ENCODE measurements at places on chromosomes 4 and X. TPM values are rescaled to one million over a fixed set of nuclear protein-coding genes. Genes with fewer than 3 reads are reported as not detected.
A peak's percentile ranks its signal among the peaks of the same experiment; 100 is the strongest.

DNA sequence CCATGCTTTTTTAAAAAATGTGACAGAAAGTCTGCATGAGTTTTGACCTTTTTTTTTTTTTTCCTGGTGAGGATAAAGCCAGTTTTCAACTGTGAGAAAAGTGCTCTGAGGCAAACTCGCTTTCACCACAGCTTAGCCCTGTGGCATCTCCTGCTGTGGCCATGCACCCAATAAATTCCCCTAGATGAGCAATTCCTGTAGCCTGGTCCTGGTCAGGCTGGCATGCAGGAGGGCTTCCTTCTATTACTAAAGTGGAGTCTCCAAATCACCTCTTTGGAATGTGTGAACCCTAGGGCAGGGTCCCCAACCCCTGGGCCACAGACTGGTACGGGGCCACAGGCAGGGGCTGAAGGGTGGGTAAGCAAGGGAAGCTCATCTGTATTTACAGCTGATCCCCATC, 265.4 kb downstream of the RAPGEF2 start:
- DNase-seq = peak; percentile 84

Gene EGF
- total RNA-seq = 4.9 TPM

GRCh38 chr4:140363558-140363957, 9.9 kb upstream of the SCOC start:
- no peak for DNase-seq

GRCh38 chrX:25019707-25020390, 4.1 kb upstream of the ARX start:
- no peak for DNase-seq

DNA sequence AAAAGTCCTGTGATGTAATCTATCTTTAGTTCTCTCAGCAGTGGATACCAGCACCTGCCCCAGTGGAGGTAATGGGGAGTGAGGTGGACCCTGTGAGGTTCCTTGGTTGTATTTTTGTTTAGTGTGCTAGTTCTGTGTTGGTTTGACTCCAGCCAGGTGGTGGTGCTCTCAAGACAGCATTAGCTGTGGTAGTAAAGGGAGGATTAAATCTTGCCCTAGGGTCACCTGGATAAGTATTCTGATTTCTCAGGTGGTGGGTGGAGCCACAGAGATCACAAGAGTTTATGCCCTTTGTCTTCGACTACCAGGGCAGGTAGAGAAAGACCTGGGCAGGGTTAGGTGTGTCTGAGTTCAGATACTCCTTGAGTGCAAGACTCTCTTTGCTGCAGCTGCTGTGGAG, 176.3 kb upstream of the EDA2R start:
- DNase-seq = no peak

GRCh38 chr4:85707611-85708010, 232.7 kb downstream of the ARHGAP24 start:
- no peak for DNase-seq

Gene NOX1
- not detected for total RNA-seq

Gene TIGD2
- total RNA-seq = 11.9 TPM

DNA sequence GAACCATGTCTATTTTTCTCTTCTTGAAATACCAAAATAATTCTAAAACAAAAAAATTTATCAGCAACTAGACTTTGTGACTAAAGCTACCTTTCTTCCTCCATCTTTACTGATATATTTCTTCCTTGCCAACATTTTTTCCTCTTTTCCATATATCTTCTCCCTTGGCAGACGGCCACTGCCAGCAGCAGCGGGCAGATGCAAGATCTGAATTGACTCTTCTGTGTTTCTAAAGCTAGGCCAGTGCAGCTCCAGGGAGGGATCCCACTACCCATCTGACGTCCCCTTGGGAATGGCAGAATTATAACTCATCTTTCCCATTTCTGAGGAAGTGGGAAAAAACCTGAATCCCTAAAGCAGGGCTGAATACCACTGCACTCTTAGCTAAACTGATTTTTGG, 206.4 kb downstream of the NR3C2 start:
- DNase-seq = no peak

DNA sequence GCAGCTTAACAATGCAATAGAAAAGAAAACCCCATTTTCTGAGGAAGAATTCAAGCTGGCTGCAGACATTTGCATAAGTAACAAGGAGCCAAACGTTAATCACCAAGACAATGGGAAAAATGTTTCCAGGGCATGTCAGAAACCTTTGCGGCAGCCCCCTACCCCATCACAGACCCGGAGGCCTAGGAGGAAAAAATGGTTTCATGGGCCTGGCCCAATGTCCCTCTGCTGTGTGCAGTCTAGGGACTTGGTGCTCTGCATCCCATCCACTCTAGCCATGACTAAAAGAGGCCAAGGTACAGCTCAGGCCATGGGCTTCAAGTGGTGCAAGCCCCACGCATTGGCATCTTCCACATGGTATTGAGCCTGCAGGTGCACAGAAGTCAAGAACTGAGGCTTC, 147.0 kb upstream of the NR3C2 start:
- no peak for DNase-seq

Gene MAGEC1
- 0.79 TPM for total RNA-seq

DNA sequence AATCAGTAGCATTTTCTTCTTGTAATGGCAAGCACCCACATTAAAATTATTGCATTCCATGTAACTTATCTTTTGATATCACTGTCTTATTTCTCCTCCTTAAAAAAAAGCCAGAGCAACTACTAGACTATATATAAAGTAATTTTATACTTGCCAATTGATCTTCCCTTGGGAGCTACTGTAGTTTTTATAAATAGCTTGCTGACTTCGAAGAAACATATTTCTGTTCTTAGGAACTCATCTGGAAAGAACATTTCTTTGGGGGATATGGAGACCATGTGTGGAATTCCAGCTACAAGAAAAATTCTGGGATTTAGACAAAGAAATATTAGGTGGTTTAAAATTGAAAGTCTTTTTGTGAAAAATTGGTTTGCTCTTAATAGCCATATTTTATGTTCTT, 94.9 kb downstream of the BMPR1B start:
- no peak for DNase-seq

Gene PRDM5
- total RNA-seq = 8.6 TPM

DNA sequence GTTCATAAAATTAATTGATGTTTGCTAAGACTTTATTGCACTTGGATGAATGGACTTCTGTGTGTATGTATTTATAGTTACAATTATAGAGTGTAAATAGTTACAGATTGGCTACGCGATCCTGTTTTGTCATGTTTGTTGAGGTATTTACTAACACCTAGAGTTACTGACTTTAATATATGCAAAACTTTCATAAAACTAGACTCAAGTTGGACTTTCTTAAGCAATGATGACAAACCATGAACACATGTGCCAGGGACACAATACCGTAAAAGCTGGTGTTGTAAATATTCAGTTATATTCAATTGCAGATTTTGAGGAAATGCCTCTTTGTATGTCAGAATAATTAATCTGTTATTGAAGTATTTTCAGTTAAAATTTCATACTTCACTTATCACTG, 6.1 kb downstream of the GRIA2 start:
- no peak for DNase-seq

Gene HTR2C
- total RNA-seq = 0.76 TPM

DNA sequence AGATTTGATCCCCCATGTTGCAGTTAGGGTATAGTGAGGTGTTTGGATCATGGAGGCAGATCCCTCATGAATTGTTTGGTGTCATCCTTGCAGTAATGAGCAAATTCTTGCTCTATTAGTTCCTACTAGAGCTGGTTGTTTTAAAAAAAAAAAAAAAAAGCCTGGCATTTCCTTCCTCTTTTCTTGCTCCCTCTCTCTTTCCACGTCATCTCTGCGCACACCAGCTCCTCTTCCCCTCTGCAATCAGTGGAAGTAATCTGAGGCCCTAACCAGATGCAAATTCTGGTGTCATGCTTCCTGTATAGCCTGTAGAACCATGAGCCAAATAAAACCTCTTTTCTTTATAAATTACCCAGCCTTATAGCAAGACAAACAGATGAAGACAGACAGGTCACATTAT, 24.5 kb downstream of the WDR17 start:
- DNase-seq = no peak

Gene RNF4
- 98.4 TPM for total RNA-seq

DNA sequence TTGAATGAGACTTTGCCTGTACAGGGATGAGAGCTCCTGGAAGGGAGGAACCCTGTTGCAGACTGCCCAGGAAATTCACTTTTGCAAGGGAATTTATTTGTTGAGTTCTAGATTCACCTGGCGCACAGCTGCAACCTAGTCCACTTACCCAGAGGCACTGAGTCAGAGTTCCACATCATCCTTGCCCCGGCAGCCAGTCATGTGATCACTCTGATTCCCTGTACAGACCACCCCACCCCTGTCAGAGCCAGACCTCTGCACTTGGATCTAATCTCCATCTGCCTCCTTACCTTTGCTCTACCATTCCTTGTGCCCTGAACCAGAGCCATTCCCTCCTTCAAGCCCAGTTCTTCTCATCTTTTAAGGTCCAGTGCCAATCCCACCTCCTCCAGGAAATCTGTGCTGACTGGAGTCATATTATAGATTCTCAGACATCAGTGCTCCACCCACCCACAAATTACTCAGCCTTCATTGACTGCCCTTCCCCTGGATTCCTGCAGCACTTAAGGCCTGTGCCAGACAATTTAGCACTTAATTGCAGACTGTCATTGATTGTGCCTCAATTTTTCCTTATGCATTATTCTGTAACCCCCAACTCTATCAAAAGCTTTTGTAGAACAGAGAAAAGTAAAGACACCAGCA, 84.1 kb upstream of the MAGEA4 start:
- peak; percentile 44 for DNase-seq

GRCh38 chrX:43703211-43703791, 47.2 kb downstream of the MAOA start:
- DNase-seq = peak; percentile 93

Gene CXCL11
- total RNA-seq = 0.74 TPM

DNA sequence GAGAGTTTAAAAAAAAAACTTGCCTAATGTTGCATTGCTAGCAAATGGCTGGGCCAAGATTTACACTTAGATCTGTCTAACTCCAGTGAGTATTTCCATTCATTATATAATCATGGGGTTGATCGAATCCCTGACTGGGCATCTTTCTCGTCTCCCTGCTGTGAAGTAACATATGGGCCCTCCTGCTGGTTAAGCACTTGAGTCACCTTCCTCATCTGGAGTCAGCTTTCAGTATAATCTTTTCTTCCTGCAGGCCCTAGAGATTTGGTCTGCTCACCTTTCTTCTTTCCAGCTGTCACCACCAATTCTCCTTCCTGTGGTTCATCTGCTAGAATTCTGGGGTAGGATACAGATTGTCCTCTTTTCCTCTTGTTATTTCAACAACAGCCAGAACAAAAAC, 41.6 kb downstream of the TIGD2 start:
- no peak for DNase-seq

DNA sequence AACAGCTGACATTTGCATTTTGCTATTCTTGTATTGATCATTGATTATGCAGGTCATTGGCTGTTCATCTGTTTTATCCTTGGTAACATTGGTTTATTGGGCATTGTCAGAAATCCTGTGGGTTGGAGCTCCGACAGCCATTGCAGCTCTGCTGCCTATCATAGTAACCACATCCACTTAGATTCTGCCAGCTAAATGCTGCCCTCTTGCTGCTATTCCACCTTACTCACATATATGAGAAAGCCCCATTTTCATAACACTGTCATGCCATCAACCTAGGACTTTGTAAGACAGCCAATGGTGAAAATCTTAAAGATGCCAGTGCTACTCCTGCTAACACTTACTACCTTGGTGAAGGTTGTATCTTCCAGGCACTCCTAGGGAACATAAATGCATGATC, 187.3 kb upstream of the CXCL13 start:
- DNase-seq = peak; percentile 1

GRCh38 chr4:101420661-101421060, 73.3 kb upstream of the PPP3CA start:
- no peak for DNase-seq

Gene UGT2B15
- not detected for total RNA-seq

Gene SPANXD
- 210 TPM for total RNA-seq

Gene RAPGEF2
- total RNA-seq = 21.4 TPM

Gene MID2
- 12.2 TPM for total RNA-seq

DNA sequence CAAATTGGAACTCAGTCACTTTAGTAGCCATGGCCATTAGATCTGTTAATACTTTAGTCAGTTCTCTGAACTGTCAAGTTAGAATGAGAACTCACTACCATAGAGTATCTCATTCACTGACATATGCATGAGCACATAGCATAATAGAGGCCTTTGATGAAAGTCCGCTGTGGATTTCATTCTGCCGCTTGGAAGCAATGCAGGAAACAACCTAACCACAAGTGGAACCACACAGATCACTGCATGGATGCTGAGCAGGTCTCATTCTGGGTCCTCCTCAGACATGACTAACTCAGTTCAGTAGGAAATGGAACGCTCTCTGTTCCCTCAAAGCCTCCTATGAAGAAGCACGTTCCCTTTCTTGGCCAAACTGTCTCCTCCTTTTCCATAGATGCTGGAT, 1624.8 kb upstream of the TENM3 start:
- DNase-seq = peak; percentile 27

DNA sequence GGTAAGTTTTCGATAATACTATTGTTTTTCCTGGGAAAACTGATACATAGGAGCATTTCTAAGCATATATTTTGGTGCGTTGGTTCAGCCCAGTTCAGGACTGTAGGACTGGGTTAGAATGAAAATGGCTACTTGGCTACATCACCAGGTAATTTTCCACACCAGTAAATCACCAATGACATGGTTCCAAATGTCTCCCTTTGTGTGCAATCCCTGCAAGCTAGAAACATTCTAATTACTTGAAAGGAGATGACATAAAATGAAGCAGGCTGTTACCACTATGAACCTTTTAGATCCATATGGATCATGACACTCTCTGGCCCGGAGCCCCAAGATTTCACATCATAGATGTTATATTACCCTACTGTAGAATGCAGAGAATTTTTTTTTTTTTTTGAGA, 577.4 kb upstream of the FTHL17 start:
- no peak for DNase-seq

GRCh38 chrX:40076750-40077575, 20.8 kb downstream of the BCOR start:
- no peak for DNase-seq

DNA sequence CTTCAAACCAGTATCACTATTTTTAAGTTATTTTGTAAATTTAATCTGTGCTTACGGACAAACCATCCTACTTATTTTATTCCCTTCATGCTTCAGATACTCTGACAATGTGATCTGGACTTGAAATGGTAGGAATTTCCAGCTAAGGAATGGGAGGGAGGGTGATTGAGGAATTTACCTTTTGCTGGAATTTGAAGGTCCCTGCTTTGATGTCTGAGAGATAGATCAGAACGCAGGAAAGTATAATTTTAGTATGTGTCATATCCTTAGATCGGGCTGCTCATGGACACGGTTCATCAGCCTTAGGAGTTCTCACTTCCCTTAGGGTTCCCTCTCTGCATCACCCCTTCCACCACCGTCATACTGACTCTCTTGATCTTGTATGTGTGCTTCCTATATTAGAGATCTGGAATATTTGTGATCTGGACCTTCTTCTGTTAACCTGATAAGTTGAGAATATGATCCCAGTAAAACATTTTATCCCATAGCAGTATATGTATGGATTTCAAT, 16.8 kb downstream of the OCRL start:
- no peak for DNase-seq

GRCh38 chr4:16264798-16265197, 38.5 kb upstream of the TAPT1 start:
- peak; percentile 62 for DNase-seq

Gene MAGEA4
- total RNA-seq = 0.64 TPM

Gene SLC49A3
- not detected for total RNA-seq

- DNase-seq = peak; percentile 7
Observed at GRCh38 chr4:156290811-156291210, 337.1 kb upstream of the CTSO start.

Gene OTC
- not detected for total RNA-seq

- peak; percentile 3 for DNase-seq
Observed at GRCh38 chr4:123116412-123116811, 194.0 kb upstream of the NUDT6 start.

Measured in M059J (cell line).